ENCODE measurements at places on chromosomes 3 and 15.
A peak's percentile ranks its signal among the peaks of the same experiment; 100 is the strongest.

- DNase-seq: no peak
Observed at GRCh38 chr3:116492379-116492778, 47.1 kb upstream of the LSAMP start.

- DNase-seq: no peak
Observed at GRCh38 chr15:92864127-92864814, 35.9 kb upstream of the CHD2 start.

DNA sequence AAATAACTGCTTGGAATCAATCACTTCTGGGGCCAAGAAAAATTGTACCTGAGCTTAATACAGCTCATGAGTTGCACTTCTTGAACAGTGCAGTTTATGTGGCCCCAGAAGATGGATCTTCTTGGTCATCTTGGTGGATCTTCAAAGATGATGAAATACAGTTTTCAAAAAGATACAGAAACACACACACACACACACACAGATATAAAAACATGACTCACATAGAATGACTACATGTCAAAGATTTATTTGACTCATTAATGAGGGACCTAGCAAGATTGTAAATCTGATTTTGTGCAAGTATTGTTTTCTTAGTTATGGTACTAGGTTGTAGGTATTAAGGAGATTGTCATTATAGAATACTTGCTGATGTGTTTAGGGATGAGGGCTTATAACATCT, 32.6 kb downstream of the PDCD6IP start:
- DNase-seq: no peak

DNA sequence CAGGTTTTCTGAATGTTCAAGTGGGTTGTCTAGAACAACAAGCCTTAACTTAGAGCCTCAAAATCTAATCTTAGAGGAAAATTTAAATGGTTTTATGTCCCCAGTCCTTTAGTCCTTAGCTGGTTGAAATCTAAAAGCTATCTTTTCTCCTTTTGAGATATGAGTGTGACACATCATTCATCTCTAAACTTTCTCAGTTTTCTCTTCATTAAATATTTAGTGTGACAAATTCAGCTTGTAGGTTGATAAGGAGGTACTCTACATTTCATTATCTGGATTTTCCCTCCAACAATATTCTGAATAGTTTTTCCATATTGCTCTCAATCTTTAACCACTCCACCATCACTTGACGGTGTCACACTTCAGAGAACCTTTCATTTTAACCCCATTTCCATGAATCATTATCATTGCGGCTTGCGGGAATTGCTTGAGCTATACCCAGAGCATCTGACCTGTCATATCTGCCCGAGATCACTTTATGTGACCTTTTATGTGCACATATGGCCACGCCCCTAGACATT, 16.1 kb upstream of the ATP8B4 start:
- DNase-seq: peak; percentile 79

- DNase-seq: no peak
Observed at GRCh38 chr3:48064292-48064829, 48.1 kb upstream of the MAP4 start.

- no peak for DNase-seq
Observed at GRCh38 chr3:64209866-64210621, 15.2 kb downstream of the PRICKLE2 start.

- no peak for DNase-seq
Observed at GRCh38 chr3:71168121-71168721, 415.3 kb downstream of the FOXP1 start.

GRCh38 chr3:179733797-179734196, 81.0 kb downstream of the USP13 start:
- no peak for DNase-seq

DNA sequence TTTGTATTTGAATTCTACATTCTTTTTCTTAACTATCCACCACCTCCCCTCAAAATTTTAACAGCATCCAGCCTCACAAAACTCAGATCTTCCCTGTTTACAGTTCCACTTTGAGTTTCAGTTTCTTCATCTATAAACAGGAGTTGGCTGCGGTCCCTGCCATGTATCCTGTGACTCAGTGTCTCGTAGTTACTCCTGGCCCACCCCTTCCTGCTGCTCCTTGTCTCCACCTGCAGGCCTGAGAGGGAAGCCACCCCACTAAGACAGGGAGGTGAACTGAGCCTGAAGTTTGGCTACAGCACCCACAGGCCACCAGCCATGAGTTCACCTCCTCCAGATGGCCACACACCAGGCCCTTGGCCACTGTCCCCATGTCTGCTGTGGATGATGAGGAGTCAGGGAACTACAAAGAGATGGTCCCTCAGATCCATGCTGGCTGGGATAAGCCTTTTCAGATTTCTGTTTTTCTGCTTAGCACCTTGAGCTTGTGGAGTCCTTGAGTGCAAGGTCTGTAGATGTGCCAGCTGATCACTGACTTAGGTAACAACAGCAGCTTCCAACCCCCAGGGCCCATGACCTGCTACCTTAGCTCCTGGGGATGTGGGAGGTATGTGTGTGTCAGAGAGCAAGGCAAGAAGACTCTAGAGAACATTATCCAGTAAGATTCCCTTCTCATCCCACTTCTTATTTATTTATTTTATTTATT, 37.5 kb downstream of the CD86 start:
- peak; percentile 79 for DNase-seq

GRCh38 chr3:9826815-9827573, 16.8 kb downstream of the RPUSD3 start:
- peak; percentile 29 for DNase-seq

DNA sequence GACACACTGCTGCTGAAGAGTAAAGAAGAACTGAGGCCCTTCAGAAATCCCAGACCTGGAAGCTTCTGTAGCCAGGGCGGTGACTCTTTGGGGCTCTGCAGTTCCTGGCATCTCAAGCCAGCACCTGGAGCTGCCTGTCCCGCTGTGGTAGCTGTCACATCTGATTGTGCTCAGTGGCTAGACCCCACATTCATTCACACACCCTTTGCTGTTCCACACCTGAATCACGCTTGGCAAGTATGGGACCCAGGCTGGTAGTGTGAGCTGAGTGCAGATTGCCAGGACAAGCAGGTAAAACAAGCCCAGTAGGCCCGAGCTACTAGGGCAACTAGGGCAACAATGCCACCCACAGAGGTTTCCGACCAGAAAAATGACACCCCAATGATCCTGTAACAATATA, 218.2 kb downstream of the VGLL3 start:
- DNase-seq: no peak

- DNase-seq: no peak
Observed at GRCh38 chr3:143439817-143440216, 320.2 kb downstream of the CHST2 start.
